D721Med (cell line): ENCODE measurements at places on chromosomes 4 and X.

- DNase-seq = no peak
These were observed 33.9 kb downstream of the PCDH7 start for GRCh38 chr4:30754021-30754420.

DNA sequence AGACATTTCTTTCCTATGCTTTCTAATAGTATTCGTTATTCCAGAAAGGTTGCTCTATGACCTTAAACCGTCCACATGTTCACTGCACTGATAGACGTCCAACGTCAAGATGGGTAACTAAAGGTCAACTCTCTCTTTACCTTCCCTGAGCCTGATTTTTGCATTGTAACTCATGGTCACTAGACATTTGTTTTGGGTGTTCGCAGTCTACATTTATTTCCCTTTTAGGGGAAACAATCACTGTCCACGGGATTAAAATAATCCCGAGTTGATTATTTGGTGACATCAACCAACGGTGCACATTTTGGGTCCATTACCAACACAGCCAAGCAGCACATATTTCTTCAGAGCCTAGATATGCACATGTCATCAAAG is 540 bp upstream of the HADH start:
- DNase-seq = no peak

- no peak for DNase-seq
These were observed 225.8 kb upstream of the SFRP2 start for GRCh38 chr4:154014407-154015321.

GRCh38 chrX:37802028-37802427 is 22.2 kb downstream of the CYBB start:
- no peak for DNase-seq

DNA sequence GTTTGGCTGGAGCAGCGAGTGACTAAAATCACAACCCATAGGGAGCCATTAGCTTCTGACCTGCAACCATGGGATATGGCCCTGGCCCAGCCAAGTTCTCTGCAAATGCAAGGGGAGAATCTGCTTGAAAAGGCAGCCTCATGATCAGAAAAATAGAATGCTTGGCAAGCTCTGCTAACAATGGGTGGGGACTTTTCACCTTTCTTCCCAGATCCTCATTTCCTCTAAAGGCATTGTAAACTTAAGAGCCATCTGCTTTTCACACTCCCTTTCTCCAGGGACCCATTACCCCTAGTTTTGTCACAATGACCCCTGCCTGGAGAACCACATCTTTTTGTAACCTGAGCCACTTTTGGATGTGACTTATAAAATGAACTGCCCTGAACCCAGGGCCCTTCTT is 104.3 kb downstream of the PARM1 start:
- no peak for DNase-seq

DNA sequence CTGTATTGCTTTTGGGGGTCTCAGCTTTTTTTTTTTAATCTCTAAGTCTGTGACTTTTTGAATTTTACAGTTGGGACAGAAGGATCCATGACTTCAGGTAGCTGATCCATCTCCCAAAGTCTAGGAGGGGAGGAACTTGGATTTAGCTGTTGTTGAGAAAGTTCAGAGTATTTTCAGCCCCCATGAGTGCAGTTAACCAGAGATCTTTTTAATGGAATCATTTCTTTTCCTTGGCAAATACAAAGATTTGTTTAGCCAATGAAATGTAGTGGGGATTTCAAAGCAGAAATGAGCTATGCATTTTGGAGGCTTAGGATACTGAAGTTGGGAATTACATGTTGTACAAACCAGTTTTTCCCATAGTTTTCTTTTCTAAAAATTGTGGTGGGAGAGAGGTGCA is 18.1 kb downstream of the FNIP2 start:
- no peak for DNase-seq

GRCh38 chr4:78621395-78621794 is 69.8 kb downstream of the ANXA3 start:
- no peak for DNase-seq

- no peak for DNase-seq
These were observed 190.5 kb upstream of the GALNTL6 start for GRCh38 chr4:171622729-171623128.

- no peak for DNase-seq
These were observed 426.4 kb upstream of the RPS6KA3 start for GRCh38 chrX:20693078-20693477.

DNA sequence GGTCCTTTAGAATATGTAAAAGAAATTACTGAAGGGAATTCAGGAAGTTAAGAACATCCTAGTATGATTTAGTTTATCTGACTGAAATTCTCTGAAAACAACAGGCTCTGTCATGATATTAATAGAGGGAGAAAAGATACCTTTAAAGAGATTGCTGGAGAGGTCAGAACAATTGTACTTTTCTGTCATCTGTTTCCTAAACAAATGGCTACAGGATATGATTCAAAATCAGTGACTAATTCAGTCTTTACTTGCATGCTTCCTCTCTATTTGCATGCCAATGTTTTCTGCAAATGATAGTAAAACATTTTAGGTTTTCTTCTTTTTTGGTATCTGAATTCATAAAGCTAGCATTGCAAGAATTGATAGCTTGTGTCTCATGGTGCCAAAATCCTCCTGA is 616.7 kb upstream of the PCDH7 start:
- no peak for DNase-seq

GRCh38 chr4:8275548-8275910 is 6.0 kb downstream of the HTRA3 start:
- DNase-seq = no peak

GRCh38 chrX:8179656-8180055 is 8.6 kb upstream of the VCX2 start:
- DNase-seq = no peak

- no peak for DNase-seq
These were observed 603.7 kb downstream of the GRXCR1 start for GRCh38 chr4:43496188-43496587.

GRCh38 chr4:130359542-130359941 is 1263.6 kb downstream of the C4orf33 start:
- DNase-seq = no peak

DNA sequence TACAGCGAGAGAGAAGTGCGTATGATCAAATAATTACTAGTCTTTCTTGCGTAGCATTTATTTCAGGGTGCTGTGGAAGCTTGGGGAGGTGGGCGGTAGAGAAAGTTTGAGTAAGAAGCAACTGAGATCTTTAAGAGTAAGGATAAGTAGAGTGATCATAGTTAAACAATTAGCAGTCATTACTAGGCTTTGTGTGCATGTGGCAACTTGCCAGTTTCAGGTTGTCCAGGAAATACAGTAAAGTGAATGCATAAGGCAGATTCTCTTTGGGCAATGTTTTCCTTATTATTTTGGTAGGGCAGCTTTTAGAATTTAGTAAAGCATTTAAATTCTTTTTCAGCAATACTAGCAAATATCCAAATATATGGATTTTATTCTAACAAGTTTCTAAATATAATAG is 57.0 kb downstream of the HPGDS start:
- DNase-seq = no peak

- DNase-seq = no peak
These were observed 7.4 kb upstream of the PDE6B start for GRCh38 chr4:617644-618641.

DNA sequence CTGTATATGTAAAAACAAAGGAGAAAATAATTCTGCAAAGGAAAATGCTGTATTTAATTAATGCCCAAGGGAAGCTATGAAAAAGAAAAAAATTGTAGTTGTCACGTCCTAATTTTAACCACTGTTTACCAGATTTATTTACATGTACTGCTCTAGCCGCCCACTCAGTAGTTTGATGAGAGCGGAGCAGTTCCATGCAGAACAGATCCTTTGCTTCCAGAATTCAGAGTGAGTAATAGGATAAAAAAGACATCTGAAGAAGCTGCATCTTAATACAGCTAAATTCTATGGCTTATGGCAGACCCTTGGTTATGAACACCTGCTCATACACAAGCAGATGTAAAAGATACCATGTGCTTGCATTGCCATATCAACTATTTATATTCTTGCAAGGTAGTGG is 287.0 kb downstream of the GASK1B start:
- no peak for DNase-seq

GRCh38 chr4:148961526-148961925 is 519.3 kb upstream of the NR3C2 start:
- no peak for DNase-seq

DNA sequence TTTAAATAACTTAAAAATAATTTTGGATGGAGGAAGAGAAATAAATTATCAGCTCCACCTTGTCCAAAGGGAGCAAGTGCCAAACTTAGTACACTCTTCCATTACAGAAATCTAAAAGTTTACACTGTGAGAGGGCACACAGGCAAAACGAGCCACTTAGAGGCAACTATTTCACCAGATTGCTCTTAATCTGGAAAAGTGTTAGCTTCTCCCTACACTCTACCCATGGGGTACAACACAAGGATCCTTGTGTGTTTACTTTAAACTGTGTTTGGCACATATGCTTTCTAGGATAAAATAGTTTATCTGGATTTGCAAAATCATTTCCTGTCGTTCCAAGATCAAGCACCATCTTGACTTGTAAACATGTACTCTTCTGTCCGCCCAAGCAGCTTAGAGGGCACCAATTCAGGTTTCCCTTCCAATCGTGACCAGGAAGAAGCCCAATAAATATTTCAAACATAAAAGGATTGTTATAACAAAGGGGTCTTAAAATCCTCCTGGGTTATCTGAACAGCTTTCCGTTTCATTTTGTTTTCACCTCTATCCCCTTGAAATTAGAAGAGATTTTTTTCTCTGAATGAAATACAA is 29.0 kb upstream of the KDR start:
- DNase-seq = no peak

DNA sequence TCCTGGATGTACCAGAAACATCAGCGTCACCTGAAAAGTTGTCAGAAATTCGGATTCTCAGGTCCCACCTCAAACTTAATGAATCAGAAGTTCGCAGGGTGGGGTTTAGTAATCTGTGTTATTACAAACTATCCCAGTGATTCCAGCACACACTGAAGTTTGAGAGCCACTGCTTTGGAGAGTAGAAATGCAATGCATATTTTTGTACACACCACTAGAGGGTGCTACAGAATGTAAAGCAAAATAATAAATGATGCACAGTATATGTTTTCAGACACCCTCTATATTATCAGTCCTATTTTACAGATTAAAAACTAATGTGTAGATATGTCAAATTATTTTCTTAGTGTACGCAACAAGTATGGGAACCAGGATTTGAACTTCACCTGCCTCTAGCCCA is 2.4 kb upstream of the MORF4L2 start:
- no peak for DNase-seq

DNA sequence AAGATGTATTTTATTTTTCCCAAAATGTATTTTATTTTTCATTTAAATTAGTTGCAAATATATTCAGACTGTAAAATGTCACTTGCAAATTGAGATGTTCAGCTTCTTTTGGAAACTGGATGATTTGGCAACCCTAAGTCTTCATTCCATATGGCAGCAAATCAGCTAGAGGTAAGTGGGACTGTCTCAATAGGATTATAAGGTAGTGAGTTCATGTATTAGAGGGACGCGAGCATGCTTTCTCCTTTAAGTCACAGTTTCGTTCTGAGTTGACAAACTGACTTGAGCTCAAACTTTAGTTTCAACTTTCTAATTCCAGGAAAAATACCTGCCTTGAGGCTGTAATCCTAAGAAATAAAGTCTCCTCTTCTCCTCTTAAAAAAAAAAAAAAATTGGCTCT is 44.2 kb upstream of the TMEM131L start:
- DNase-seq = no peak

DNA sequence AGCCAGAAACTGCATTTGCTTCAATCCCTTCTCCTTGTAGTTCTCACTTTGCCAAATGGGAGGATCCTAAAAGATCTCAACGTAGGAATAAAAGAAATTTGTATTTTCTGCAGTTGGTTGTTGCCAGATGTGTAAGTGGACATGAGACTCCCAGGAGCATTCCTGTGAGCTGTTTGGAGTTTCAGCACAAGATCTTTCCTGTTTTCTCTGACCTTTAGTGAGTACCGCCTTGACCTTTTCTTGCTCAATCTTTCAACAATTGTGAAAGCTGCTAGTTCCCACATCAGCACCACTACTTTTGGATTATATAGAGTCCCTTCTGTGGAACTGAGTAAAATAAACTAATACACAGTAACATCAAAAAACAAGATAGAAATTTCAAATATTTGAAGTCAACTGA is 683.8 kb upstream of the PABPC4L start:
- DNase-seq = no peak
